Activated CD4-positive, alpha-beta T cell treated with anti-CD3 and anti-CD28 coated beads, Interleukin-2, amount 50 U/mL, for 1 hour (primary cell): ENCODE measurements at places on chromosomes 7 and 10.

DNA sequence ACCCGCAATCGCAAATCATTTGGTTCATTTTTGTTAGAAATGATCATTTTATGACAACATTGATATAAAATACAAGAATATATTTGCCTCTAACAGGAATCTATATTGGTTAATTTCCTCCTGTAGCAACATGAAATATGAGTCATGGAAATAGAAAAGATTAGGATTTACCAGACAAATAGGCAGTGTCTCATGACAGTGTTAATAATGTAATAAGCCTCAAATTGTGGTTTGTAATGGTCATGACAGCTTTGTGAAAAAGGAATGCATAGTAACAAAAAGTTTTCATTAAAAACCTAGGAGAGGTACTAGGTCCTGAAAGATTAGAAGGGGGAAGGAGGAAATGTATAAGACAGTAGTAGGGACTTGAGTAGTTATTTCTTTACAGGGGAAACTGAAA lies 7.9 kb upstream of the SLK start:
- no peak for DNase-seq

DNA sequence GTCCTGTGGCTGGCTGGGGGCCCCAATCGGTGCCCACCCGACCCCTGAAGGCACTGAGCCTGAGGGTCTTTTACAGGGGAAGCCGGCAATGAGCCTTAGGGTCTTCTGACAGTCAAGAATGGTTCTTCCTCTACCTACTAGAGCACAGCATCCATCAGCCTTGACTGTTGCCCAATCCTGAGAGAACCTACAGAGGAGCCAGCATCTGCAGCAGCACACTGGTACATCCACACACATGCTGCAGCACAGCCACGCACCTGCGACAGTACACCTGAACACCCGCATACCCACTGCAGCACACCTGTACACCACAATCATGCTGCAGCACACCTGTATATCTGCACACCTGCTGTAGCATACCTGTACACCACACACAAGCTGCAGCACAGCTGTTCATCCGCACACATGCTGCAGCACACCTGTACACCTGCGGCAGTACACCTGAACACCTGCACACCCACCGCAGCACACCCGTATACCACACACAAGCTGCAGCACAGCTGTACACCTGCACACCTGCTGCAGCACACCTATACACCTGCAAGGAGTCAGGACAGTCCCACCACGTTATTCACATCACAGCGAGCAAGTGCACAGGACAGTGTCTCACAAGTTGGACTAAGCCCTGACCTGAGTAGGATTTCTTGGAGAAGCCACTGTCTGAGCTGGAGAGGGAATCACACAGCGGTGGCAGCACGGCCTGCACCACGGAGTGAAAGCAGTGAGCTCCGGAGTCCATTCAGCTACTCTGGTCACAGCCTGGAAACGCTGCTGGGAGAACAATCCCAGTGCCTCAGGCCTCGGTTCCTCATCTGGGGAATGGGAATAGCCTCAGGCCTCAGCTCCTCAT lies 56.4 kb downstream of the VIPR2 start:
- no peak for DNase-seq

GRCh38 chr10:25938405-25938804 lies 4.4 kb downstream of the MYO3A start:
- no peak for DNase-seq

- DNase-seq = no peak
Measured at GRCh38 chr10:29921071-29921446, 138.3 kb downstream of the JCAD start.

GRCh38 chr10:67912331-67912946 lies 28.0 kb downstream of the SIRT1 start:
- DNase-seq = no peak
